Stimulated activated CD8-positive, alpha-beta memory T cell treated with anti-CD3 and anti-CD28 coated beads, Interleukin-2, amount 100 ng/mL, for 1 hour (primary cell): ENCODE measurements at places on chromosomes 5 and 9.

- DNase-seq = no peak
Measured at GRCh38 chr5:31894141-31894540, 255.2 kb downstream of the PDZD2 start.

- DNase-seq = no peak
Measured at GRCh38 chr5:55151923-55152842, 7.8 kb upstream of the GPX8 start.

DNA sequence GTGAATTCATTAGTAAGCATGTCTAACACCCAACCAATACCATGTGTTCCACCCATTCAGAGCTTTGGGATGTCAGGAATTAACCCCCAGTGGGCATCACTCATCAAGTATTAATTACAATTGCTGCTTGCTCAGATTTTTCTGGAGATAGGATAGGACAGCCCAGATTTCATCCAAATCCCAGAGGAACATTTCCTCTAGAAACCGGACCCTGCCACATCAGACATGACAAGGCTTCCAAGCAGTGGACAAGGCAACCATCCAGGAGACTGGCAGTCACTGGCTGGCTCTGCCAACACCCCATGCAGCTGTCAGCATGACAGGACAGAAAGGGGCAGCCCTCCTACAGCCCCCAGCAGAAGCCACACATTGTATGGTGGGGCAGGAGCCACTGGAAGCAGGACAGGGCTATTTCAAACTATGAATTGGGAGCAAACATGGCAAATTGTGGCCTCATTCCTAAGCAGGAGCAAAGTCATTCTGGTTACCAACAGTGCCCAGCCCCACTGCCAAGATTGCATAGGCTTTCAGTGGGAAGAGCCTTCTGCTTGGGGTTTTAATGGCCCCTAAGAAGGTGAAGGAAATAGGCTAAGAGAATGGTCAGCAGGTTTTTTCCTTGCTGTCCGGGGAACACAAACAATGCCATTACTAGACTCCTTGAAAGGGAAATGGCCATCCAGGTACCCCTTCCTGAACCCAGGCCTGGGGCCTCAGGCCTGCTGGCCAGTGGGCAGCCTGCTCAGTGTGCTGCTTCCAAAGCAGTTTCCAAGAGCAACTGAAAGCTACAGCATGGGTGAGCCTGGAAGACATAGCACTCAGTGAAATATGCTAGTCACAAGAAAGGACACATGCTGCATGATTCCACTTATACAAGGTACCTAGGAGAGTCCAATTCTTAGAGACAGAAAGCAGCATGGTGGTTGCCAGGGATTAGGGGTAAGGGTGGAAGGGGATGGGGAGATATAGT, 294.7 kb upstream of the SLC30A5 start:
- DNase-seq = no peak

DNA sequence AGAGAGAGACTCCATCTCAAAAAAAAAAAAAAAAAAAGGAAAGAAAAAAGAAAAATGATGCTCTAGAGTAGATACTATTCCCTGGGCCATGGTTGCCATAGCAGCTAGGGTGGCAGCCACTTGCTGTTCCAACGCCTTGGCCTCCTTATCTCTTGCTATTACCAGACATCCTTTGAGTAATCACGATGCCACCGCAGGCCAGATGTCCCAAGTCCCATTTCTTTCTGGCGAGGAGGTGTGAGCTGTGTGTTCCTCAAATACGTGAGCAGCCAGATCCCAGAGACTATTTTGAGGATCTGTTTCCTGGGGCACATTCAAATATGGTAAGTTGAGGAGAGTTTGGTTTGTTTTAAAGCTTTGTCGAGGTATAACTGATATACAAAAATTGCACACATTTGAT, 23.4 kb upstream of the GFPT2 start:
- no peak for DNase-seq

- no peak for DNase-seq
Measured at GRCh38 chr9:89929315-89929672, 324.5 kb downstream of the GADD45G start.

DNA sequence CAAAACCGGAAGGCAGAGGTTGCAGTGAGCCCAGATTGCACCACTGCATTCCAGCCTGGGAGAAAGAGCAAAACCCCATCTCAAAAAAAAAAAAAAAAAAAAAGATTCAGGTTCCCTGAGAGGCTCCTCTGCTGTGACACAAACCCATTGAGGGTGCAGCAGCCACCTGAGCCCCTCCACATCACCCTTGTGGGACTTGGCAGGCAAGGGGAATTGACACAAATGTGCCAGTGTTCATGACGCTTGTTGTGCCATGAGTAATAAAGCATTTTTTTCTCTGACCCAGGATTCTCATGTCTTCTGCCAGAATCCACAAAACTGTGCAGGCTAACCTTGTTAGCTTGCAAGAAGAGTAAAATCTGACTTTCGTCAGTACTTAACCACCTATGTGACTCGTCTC, 149.6 kb downstream of the TTC39B start:
- no peak for DNase-seq

DNA sequence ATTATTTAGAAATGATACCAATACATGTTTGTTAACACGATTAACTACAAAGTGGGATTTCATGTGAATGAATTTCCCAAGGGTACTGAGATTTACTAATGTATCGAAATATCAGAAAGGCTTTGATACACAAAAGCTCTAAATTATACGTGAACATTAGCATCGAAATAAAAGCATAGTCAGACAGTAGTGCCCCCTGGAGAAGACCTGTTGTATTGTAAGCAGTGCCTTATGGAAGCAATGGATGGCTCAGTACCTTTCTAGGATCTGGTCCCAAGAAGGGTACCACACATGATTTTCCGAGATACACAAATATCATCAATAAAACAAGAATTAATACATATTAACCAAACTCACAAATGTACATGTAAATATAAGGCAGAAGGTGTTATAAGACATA, 153.8 kb downstream of the CDH12 start:
- DNase-seq = no peak

GRCh38 chr5:141729387-141730006, 47.5 kb upstream of the ARAP3 start:
- DNase-seq = no peak

- DNase-seq = no peak
Measured at GRCh38 chr9:19496321-19497050, 87.7 kb downstream of the ACER2 start.

GRCh38 chr5:109161914-109162683, 247.7 kb downstream of the PJA2 start:
- no peak for DNase-seq

GRCh38 chr5:83639911-83640310, 80.7 kb downstream of the HAPLN1 start:
- no peak for DNase-seq

GRCh38 chr5:107868650-107869409, 198.1 kb upstream of the EFNA5 start:
- DNase-seq = no peak

- peak; percentile 23 for DNase-seq
Measured at GRCh38 chr5:127072861-127073846, at the start of gene C5orf63. Gene C5orf63, minus strand, starts transcription at chr5:127073502. Its CDS starts 14,507 bp downstream, at chr5:127058995.

GRCh38 chr9:15641291-15641690, 88.4 kb downstream of the CCDC171 start:
- no peak for DNase-seq

DNA sequence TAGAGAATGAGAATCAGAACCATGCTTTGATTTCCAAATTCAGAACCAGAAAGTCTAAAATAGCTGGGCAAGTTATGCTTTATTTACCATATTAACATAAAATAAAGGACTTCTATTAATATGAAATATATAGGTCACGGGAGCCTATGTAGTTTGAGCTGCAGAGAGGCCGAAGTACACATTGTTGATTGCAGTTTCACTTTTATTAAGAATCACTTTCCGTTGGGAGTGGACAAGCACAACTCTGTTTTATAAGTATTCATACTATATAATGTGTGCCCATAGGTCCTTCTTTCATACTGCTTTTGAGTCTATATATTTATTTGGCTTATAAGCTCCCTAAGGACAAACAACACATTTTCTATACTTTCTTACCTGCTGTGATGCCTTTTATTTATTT, 58.7 kb upstream of the DMRT3 start:
- no peak for DNase-seq

- DNase-seq = no peak
Measured at GRCh38 chr5:112418659-112419163, 366 bp downstream of the EPB41L4A start.

DNA sequence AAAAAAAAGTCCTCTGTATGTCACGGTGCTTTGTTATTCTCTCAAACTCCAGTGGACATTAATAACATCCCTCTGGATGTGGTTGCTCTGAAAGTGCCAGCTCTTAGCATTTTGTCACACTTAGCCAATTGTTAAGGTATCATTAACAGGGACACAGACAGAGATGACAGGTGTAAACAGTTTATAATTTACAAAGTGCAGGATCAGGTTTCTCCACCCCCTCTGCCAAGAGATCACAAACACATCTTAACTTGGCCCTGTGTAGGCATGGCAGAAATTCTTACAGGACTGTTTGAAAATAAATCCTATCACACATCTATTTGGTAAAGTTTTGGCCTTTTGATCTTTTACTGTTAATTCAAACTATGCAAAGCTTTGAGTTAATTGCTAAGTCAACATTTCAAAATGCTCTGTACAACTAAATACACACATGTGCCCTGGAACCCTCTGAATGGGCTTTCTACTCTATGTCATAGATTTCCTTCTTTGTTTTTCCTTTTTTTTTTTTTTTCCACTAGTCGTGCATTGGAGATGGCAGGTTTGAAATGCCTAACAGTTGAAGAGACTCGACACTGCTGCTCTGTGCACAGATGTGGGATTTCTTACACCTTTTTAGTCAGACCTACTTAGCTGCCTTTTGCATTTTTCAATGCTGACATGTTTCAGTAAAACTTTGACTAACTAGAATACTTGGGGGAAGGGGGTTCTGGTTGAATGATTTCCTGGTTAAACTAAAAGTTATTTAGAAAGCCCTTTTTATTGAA, 41.7 kb downstream of the SEMA6A start:
- DNase-seq = no peak

GRCh38 chr9:115980502-115980901, 173.1 kb upstream of the PAPPA start:
- DNase-seq = no peak

DNA sequence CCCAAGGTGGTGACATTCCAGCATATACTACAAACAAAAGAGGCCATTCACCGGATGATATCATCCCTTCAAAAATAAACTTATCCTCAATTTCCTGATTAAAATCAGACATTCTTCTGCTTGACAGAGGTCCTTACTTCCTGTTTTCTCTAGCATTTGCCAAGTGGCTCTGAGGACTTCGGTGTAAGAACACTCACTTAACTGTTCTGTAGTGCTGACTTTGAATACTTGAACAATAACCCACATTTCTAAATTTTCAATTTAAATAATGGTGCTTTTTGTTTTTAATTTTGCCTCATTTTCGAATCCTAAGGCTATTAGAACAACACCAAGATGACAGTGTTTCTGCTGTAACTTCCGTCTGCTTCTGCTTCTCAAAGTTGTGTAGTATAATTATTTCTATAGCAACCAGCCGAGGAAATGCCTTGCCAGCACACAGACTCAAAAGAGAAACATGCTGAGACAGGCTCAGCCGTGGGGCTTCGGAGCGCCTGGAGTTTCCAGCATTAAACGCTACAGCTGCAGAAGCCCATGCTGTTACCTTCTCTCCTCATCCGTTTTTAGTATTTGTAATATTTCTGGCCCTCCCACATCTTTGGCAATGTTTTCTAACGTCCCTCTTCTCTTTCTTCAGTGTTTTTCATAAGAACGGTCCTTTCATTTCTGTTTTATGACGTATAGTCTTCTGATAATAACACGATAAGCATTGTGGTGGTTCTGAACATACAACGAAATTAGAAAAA, 19.5 kb upstream of the ANXA1 start:
- peak; percentile 46 for DNase-seq

- no peak for DNase-seq
Measured at GRCh38 chr5:32690153-32690552, 21.0 kb upstream of the NPR3 start.

DNA sequence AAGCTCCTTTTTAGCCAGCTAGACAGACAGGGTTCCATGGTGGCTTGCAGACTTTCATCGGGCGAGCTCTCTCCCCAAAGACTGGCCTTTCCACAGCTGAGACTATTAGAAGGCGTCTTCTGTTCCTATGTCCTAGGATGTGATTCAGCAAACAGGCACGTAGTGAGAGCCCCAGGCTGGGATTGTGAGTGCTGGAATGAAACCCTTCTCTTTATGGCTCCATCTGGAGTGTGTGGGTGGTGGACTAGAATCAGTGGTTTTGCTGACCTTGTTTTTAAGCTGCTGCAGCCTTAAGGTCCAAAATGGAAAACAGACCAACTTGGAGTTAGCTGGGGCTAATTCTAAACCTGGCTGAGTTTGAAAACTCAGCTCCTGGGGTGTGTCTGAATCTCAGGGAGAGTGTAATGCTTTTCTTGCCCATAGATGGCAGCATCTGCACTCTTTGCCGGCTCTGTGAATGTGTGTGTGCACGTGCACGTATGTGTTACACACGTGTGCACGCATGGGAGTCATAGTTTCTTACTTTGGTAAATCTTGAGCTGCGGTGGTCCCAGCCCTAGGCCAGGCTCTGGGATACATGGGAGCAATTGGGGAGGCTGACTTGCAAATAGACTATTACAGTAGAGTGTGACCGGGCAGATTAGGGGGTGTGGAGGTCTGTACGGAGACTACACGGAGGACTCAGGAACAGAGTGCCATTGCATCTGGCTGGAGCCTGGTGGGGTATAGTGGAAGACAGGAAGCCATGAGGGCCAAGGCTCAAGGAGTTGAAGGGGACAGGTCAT, 10.7 kb downstream of the GSN start:
- no peak for DNase-seq

- DNase-seq = no peak
Measured at GRCh38 chr5:101418713-101419118, 515.6 kb upstream of the ST8SIA4 start.

DNA sequence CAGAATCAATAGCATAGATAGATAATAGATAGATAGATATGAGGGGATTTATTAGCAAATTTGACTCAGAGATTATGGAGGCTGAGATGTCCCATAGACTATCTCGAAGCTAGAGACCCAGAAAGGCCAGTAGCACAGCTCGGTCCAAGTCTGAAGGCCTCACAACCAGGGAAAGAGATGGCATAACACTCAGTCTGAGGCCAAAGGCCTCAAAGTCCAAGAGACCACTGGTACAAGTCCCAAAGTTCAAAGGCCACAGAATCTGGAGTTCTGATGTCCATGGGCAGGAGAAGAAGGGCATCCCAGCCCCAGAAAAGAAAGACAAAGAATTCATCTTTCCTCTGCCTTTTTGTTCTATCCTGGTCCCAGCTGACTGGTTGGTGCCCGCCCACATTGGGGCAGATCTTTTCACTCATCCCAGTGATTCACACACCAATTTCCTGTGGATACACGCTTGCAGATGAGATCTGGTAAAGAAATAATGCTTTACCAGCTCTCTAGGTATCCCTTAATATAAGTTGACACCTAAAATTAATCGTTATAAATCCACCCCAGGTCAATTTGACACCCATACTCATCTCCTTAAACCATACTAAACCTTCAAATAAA, 127.8 kb upstream of the FBN2 start:
- no peak for DNase-seq

GRCh38 chr5:113692891-113693457, 179.5 kb downstream of the YTHDC2 start:
- no peak for DNase-seq

GRCh38 chr5:16812911-16813310, 123.2 kb downstream of the MYO10 start:
- no peak for DNase-seq

- DNase-seq = no peak
Measured at GRCh38 chr9:104322596-104322995, 181.5 kb upstream of the OR13F1 start.
